Myocyte (in vitro differentiated cells): ENCODE measurements at places on chromosomes 1 and 21. TPM values are rescaled to one million over a fixed set of nuclear protein-coding genes. Genes with fewer than 3 reads are reported as not detected.
A peak's percentile ranks its signal among the peaks of the same experiment; 100 is the strongest.

DNA sequence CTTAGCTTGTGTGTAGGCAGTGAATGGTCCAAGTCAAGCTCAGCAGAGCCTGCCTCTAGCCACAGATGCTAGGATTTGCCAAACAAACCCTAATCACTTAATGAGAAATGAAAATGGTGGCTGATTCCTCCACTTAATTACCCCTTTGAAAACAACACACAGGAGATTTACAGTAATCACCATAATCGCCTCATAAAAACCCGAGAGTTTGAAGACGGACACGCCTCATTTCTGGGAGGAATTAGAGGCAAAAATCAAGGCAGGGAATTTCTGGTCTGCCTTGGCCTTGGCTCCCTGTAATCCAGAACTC lies 16.3 kb upstream of the FOXE3 start:
- no peak for DNase-seq

Gene LAMC2
- total RNA-seq = 1.7 and 2.3 TPM in 2 replicates

Gene CLEC20A
- not detected in 2 replicates for total RNA-seq

DNA sequence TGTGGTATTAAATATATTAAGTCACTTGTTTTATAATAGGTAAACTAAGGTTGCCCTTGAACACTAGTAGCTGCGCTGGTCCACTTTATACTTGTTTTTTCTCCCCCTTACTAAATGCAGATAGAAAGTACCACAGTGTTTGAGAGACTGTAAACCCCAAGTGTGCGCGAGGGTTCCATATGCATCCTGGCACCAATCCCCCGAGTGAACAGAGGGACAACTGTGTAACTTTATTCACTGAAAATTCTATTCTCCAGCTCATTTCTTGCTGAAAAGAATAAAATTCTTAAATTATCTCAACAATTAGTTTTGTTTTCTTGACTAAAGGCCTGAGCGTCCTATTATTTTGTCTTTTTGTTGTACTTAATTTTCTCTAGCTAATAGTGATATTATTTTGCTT lies 1.9 kb downstream of the RSRP1 start:
- DNase-seq = no peak

DNA sequence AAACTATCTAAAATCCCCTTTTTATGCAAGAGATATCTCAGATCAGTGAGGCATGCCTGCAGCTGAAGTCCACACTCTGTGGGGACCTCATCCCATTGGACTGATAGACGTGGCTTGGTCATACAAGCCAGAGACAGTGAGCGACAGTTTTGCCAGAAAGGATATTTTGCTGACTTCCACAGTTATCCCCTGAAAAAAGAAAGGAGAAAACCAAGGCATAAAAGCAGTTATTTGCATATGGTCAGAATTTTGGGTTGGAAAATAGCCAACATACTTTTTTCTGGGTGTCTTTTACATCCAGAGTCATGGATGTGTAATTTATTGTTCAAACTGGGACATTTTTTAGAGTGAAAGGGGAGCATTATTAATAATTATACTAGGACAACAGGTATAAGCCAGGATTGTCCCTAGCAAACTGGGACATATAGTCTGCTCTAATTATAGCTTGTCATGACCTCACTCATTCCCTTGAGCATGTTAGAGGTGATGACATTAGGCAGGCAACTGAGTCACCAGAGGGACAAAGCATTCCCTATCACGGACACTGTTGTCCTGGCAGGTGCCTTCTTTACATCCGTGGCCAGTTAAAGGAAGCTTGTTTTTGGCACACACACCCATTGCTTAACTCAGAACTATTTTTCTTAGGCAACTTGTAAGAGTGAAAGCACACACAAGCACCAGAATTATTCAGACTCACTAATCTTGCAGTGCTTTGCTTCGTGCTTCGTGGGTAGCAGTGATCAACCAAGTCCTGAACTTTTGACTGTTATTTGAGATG lies 65.5 kb downstream of the PRRX1 start:
- no peak for DNase-seq

- DNase-seq = no peak
These were observed 14.6 kb downstream of the ZFYVE9 start for GRCh38 chr1:52156460-52156859.

- no peak for DNase-seq
These were observed 12.1 kb downstream of the TRIM46 start for GRCh38 chr1:155185783-155186066.

- DNase-seq = no peak
These were observed 150.5 kb upstream of the RUNX3 start for GRCh38 chr1:25080294-25081209.

GRCh38 chr1:203512517-203512847 lies 18.5 kb downstream of the OPTC start:
- DNase-seq = no peak

DNA sequence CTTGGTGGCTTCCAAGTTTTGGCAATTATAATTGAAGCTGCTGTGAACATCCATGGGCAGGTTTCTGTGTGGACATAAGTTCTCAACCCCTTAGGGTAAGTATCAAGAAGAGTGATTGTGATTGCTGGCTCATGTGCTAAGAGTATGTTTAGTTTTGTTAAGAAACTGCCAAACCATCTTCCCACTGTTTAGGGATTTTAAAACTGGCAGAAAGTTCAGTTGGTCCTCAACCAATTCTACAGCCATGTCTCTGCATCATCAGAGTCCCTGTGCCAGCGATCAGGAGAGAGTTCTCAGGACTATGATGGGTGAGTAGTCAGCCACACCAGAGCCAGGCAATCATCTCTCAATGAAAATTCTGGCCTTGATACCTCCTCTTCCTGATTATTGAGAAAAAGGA lies 193.8 kb downstream of the ZC3H11B start:
- no peak for DNase-seq

- DNase-seq = peak; percentile 99
These were observed 93.0 kb upstream of the BMP8A start for GRCh38 chr1:39398278-39399021.

GRCh38 chr1:77756052-77756754 lies 3.4 kb downstream of the USP33 start:
- no peak for DNase-seq

Gene SAMSN1
- total RNA-seq = not detected in 2 replicates
